ENCODE measurements at places on chromosomes 4 and X.
A peak's percentile ranks its signal among the peaks of the same experiment; 100 is the strongest.

DNA sequence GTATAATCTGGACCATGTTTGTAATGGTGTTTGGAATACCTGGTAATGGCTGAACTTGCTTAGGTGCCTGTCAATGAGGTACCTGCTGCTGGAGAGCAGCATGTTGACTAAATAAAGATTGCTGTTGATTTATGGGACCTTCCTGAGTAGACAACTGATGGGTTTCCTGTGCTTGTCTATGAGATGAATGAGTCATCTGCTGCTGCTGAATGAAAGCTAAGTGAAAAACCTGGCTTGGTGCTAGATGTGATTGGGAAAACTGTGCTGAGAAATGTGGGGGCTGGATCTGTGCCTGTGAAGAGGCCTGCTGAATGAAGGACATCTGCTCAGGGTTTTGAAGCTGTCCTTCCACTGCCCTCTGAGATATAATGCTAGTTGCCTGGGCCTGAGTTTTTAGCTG is 69.6 kb downstream of the WNK3 start:
- no peak for DNase-seq

DNA sequence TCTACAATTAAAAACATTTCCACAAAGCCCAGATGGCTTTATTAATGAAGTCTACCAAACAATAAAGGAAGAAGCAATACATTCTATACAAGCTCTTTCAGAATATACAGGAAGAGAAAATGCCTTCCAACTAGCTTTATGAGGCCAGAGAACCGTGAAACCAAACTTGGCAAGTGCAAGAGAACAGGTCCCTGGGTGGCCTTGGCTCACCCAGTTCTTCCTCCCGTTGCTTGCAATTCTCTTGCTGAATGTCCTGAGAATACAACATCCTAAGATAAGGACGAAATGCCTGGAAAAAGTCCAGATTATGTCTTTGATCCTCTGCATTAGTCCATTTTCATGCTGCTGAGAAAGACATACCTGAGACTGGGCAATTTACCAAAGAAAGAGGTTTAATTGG is 204.9 kb downstream of the MAD2L1 start:
- DNase-seq = no peak

DNA sequence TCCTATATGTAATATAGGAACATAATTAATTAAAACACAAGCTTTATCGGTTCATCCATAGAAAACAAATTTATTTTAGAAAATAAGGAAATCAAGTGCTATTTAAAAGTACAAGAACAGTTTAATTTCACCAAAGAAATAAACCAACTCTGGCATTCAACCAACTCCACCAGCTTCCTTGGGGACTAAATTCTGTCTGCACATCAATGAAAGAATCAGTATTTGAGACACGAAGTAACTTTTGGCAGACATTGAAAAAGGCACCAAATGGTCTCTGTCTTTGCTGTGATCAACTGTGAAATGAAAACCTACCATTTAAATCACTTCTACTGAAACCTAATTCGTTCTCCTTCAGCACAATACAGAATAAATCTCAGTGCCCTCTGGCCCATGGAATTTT is 719.7 kb upstream of the GRIA3 start:
- DNase-seq = no peak

DNA sequence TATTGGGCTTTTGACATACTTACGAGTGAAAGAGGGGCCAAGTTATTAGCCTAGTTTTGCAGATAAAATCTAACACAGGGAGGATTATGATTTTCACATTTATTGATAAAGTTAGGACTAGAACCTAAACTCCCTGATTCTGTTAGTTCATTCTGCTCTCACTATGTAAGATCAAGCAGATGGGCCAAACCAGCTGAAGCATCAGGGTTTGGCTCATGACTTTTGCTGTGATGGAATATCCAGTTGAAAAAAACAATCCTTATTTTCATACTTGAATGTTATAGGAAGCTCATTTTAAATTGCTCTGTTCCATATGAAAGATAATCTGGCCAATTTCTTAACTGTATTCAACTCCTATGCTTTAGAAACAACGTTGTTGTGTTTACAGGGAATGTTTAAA is 21.2 kb downstream of the SPRY1 start:
- no peak for DNase-seq

- DNase-seq = no peak
These were observed 72.4 kb downstream of the PCDH7 start for GRCh38 chr4:30792601-30793000.

DNA sequence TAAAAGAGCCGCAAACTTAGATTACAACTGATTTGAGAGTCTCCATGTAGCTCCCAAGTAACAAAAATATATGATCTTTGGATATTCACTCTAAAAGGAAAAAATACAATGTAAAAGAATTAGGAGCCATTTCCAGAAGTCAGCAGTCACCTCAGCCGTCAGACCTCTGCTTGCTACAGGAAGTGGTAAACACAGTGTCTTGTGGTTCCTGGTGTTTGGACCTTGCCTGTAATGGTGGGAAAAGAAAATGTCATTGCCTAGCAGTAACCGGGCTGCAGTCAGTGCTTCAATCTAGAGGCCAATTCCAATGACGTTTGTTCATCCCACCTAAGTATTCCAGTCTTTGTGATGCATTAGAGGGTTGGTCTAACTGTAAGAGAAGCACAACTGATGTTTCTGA is 28.9 kb upstream of the SMIM31 start:
- DNase-seq = no peak

DNA sequence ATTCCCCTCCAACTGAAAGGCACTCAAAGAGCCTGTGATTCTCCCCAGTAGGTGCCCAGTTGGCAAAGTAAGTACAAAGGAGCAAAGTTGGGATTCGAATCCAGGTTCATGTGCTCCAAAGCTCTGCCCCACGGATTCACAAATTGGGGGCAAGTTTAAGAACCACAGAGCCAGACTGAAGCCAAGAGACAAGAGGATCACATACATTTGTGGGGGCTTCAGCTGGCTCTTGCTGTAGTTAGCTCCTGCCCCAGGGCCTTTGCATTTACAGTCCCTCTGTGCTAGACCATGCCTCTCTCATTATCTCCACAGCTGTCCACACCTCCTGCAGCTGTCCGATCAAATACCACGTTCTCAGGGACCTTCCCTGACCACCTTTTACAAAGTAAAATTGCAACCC is 18.8 kb downstream of the PNMA6F start:
- no peak for DNase-seq

- no peak for DNase-seq
These were observed 1.9 kb downstream of the TBL1X start for GRCh38 chrX:9466736-9467135.

GRCh38 chr4:168514249-168514852 is 17.5 kb downstream of the PALLD start:
- no peak for DNase-seq

DNA sequence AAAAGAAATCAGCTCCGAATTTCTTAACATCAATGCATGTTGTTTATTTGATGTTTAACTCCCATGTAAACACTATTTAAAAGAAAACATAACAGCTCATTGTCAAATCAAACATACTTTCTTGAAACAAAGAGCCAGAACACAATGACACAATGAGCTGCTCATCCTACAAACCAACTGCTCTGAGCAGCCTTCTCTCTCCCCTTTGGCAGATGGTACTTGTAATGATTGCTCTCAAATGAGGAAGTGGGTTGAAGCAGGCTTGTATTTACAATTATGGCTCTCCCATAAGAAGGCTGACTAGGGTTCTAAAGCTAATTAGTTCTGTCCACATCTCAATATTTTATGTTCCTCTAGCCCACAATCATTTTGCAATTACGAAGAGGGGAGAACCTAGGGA is 637.8 kb upstream of the ADGRL3 start:
- DNase-seq = peak; percentile 61

DNA sequence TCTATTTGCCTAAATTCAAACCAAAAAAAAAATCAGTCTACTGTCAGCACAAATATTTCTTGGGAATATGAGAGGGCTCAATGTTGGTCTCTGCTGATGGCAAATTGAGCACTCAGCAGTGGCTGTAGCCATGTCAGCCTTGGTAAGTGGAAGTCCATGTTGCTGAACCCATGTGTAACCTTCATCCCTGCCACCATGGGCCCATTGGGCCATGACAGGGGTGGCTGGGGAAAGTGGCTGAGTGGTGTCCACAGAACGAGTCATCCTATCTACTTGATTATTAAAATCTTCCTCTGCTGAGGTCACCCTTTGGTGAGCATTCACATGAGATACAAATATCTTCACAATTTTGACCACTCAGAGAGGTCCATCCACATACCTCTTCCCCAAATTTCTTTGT is 56.8 kb upstream of the FAM9B start:
- no peak for DNase-seq

GRCh38 chr4:104492183-104492771 is 2.4 kb downstream of the CXXC4 start:
- DNase-seq = peak; percentile 65

DNA sequence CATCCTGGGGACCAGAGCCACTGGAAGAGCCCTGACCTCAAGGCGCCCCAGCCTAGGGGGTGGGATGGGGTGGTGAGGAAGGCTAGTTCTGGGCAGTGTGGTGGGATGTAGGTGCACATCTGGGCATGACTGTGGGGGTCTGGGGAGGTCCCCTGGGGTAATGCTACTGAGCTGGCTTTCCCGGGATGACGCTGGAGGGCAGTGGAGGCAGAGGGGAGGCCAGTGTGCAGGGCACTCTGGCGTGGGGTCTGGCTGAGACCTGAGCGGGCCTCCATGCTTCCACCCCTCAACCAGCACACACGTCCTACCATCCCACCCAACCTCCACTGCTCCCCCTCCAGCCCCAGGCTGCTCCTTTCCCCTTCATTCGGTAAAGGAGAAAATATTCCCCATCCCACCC is 4.8 kb upstream of the SH3BP2 start:
- DNase-seq = no peak

DNA sequence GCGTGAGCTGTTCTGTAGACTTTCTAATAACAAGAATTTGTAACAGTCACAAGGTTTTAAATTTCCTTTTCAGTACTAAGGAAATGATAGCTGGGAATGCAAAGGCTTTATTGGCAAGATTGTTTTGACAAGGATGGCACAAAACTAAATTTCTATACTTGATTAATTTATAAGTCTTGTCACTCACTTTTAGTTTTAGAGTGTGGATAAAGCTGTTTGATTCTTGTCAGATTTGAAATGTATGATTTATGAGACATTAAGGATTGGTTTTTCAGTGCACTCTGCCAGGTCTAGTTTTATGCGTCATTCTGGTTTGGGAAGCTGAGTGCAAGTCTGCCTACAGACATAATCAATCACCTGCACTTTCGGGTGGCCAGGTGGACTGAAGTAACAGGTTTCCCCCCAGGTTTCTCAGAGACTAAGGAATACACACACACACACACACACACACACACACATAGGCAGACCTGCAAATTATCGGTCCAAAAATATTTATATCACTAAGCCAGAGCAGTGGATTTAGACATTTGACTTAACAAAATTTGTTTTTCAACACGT is 9.3 kb downstream of the FHL1 start:
- no peak for DNase-seq

DNA sequence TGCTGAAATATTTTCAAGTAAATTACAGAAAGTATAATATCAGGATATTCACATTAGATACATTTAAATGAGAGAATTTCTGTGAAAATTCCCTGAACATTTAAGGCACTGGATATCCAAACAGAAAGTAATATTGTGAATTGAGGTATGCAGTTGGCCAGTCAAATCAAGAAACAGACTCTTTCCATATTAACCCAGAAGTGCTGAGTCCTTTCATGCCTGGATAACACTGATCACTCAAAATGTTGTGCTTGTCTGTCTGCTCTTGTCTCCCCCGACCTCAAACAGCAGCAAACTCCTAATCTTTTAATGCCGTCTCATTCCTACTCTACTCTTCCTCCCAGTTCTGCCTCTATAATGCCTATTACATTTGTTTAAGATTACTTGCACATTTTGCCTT is 51.2 kb downstream of the TBC1D9 start:
- no peak for DNase-seq

GRCh38 chr4:105767579-105767978 is 59.0 kb downstream of the GSTCD start:
- no peak for DNase-seq

- DNase-seq = peak; percentile 59
These were observed at the start of gene AFF2 for GRCh38 chrX:148500423-148501385. Gene AFF2 (plus strand): TSS chrX:148500617. CDS start chrX:148501098, 481 bp downstream.

DNA sequence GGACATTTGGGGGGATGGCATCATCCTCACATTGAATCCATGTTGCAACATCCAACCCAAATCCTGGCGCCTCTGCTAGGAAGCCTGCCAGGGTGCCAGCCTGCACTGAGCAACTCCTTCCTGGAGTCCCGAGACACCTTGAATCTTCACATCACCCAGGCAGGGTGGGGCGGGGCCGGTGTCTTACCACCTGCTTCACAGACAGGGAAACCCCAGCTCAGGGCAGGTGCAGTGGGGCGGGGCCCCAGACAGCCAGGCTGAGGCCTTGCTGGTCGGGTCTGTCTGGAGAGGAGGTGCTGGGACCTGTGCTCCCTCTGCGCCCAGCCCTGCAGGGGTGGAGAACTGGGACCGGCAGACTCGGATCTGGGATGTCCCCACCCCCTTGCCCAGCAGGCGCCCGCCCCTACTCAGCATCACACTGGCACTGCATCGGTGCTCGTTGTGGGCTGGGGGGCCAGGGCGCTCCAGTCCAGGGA is 31.5 kb upstream of the HTRA3 start:
- DNase-seq = no peak
